Aorta (tissue), 5 donors: ENCODE measurements at places on chromosomes 5 and 9. TPM values are rescaled to one million over a fixed set of nuclear protein-coding genes. Genes with fewer than 3 reads are reported as not detected.

DNA sequence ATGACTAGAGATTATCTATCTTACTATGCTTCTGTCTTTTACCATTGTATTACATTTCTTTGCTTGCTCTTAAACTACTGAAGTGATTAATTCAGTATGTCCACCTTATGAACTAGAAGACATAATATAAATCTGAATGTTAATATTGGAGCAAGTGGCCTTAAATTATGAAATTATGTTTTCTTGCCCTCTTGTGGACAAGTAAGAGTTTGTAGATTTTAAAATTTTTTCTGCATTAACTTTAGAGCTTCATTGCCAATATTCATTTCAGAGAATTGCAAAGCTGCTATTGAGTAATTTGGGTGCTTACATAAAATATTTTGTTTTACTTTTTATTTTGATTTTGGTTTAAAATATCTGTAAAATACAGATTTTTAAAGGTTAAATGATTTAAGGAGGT, 55.3 kb downstream of the RANBP17 start:
- no peak overlapping the region for H3K27ac ChIP-seq
- H3K4me1 ChIP-seq, result no peaks in the 10 kb centered on the region
- H3K4me3 ChIP-seq, result no peak overlapping the region
- no peak for DNase-seq
- no peaks in the 10 kb centered on the region for H3K36me3 ChIP-seq
- no peaks in the 10 kb centered on the region for H3K27me3 ChIP-seq

DNA sequence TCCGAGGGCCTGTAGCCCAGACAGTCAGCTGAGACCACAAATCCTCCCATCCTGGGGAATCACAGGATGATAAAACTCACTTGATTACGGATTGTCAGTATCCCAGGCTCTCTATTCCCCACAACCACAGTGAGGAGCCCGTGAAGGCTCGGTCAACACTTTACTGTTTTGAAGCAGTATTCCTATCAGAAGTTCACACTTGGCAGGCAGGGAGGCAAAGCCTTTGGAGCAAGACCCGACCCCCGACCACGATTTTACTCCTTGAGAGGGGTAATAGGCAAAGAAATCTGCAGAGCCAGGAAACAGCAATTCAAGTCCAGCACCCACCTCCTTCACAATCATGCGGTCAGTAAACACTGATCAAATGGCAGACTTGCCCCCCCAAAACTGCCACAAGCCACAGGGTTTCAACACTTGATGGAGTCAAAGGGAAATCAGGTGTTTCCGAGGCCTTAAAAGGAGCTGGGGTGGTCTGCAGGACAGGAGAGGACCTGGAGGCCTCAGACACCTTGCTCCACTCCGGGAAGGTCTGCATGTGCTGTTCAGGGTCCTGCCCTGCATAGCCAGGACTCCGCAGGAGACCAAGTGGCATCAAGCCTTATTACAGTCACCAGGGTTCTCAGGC, 25.2 kb downstream of the BICD2 start:
- H3K27ac ChIP-seq, result no peak overlapping the region
- no peaks in the 10 kb centered on the region for H3K27me3 ChIP-seq
- no peaks in the 10 kb centered on the region for H3K36me3 ChIP-seq
- H3K4me3 ChIP-seq, result no peak overlapping the region
- no peaks in the 10 kb centered on the region for H3K4me1 ChIP-seq
- no peak for DNase-seq

- H3K4me3 ChIP-seq, result no peak overlapping the region
- no peak for DNase-seq
- no peak overlapping the region for H3K27ac ChIP-seq
- no peaks in the 10 kb centered on the region for H3K36me3 ChIP-seq
- H3K27me3 ChIP-seq, result no peaks in the 10 kb centered on the region
Measured at GRCh38 chr9:16172796-16173195, 620.0 kb downstream of the CCDC171 start.

DNA sequence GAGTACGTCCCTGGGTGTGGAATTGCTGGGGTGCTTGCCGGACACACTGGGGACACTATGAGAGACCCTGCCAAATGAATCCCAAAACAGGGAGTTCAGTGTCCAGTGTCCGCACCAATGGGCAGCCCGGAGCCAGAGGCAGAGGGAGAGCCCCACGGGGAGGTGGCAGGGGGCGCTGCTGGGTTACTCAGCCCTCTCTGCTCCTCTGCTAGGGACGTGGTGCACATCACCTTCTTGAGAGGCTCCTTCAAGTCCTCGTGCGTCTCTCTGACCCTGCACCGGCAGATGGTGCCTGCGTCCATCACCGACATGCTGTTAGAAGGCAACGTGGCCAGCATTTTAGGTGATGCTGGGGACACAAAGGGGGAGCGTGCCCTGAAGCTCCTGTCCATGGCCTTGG, 20.8 kb downstream of the STKLD1 start:
- H3K36me3 ChIP-seq, result no peaks in the 10 kb centered on the region
- no peak for DNase-seq
- H3K27ac ChIP-seq, result no peak overlapping the region
- H3K4me1 ChIP-seq, result no peaks in the 10 kb centered on the region
- no peak overlapping the region for H3K4me3 ChIP-seq

DNA sequence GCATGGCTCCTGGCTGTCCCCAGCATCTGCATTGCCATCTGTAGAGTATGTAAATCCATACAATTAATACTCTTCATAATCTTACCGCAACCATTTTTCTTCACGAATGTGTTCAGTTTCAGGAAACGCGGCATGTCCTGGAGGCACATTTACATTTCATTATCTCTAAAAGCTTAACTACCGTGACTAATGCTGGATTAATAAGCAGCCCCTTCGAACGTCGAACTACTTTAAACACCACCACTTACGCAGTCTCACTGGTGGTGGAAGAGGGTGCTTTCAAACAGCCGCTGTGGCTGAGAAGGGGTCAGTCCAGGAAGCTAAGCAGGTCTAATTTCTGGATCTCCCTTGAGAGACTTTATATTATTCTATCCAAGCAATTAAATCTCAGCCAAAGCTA, 85.6 kb downstream of the C5orf15 start:
- no peaks in the 10 kb centered on the region for H3K4me1 ChIP-seq
- H3K36me3 ChIP-seq, result no peaks in the 10 kb centered on the region
- H3K4me3 ChIP-seq, result no peak overlapping the region
- H3K27me3 ChIP-seq, result no peaks in the 10 kb centered on the region
- peak; percentile 10 for DNase-seq
- H3K27ac ChIP-seq, result no peak overlapping the region

DNA sequence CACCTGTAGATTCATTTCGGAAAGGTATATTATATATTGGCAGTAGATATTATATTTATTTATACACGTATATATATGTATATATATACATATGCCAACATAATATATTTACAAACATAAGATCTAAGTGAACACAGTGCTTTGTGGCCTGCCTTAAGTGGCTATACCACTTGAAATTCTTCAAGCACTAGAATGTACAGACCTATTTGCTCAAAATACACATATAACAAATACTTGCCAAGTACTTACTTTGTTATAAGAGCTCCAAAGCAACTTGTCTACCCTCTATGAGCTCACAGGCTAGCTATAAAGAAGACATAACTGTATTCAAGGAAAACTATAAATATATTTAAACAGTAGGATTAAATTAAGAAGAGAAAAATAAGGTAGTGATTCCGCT, 33.6 kb upstream of the SLC36A1 start:
- H3K36me3 ChIP-seq, result no peaks in the 10 kb centered on the region
- no peak for DNase-seq
- H3K27ac ChIP-seq, result no peak overlapping the region
- H3K4me3 ChIP-seq, result no peak overlapping the region
- H3K4me1 ChIP-seq, result no peaks in the 10 kb centered on the region

- no peak overlapping the region for H3K27ac ChIP-seq
- H3K36me3 ChIP-seq, result no peaks in the 10 kb centered on the region
- no peaks in the 10 kb centered on the region for H3K4me1 ChIP-seq
- H3K27me3 ChIP-seq, result no peaks in the 10 kb centered on the region
Measured at GRCh38 chr9:129654554-129655040, 10.8 kb upstream of the PRRX2 start.

GRCh38 chr5:9519537-9519936, 26.3 kb downstream of the SEMA5A start:
- H3K4me1 ChIP-seq, result no peaks in the 10 kb centered on the region
- no peaks in the 10 kb centered on the region for H3K27me3 ChIP-seq
- no peaks in the 10 kb centered on the region for H3K36me3 ChIP-seq
- no peak for DNase-seq
- no peak overlapping the region for H3K4me3 ChIP-seq

DNA sequence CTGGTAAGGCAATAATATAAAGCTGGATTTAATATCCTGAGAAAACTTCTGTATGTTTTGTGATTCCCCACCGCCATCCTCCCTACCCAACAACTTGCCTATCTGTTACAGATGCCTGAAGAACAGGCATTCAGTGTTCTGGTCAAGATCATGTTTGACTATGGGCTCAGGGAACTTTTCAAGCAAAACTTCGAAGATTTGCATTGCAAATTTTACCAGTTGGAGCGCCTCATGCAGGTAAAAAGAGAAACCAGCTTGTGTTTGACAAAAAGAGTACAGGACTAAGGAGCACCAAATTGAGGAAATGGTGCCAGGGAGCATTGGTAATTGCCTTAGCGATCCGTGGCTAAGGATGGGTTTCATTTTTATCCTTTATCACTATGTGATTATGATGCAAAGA, 40.0 kb downstream of the GPR21 start:
- no peak for DNase-seq
- H3K4me3 ChIP-seq, result no peak overlapping the region
- peaks cover 4% of the 10 kb centered on the region for H3K36me3 ChIP-seq
- H3K27me3 ChIP-seq, result no peaks in the 10 kb centered on the region

- H3K27ac ChIP-seq, result no peak overlapping the region
- no peaks in the 10 kb centered on the region for H3K27me3 ChIP-seq
- DNase-seq, result no peak
- H3K4me1 ChIP-seq, result no peaks in the 10 kb centered on the region
- no peak overlapping the region for H3K4me3 ChIP-seq
Measured at GRCh38 chr5:40429258-40430100, 250.2 kb upstream of the PTGER4 start.

GRCh38 chr9:75358846-75359245, 270.5 kb downstream of the OSTF1 start:
- no peaks in the 10 kb centered on the region for H3K27me3 ChIP-seq
- H3K36me3 ChIP-seq, result no peaks in the 10 kb centered on the region
- H3K27ac ChIP-seq, result no peak overlapping the region

GRCh38 chr9:2158111-2158610, 143.0 kb downstream of the SMARCA2 start:
- no peaks in the 10 kb centered on the region for H3K4me1 ChIP-seq
- peak overlapping the region; percentile 96 for H3K4me3 ChIP-seq
- H3K27ac ChIP-seq, result peak overlapping the region; percentile 52
- no peaks in the 10 kb centered on the region for H3K36me3 ChIP-seq

GRCh38 chr5:55626790-55627189, 85.3 kb downstream of the SLC38A9 start:
- no peaks in the 10 kb centered on the region for H3K27me3 ChIP-seq
- H3K4me3 ChIP-seq, result no peak overlapping the region
- H3K27ac ChIP-seq, result no peak overlapping the region

- no peak overlapping the region for H3K4me3 ChIP-seq
- no peak overlapping the region for H3K27ac ChIP-seq
- no peaks in the 10 kb centered on the region for H3K27me3 ChIP-seq
- no peak for DNase-seq
Measured at GRCh38 chr9:116320290-116320689, 166.7 kb downstream of the PAPPA start.

- H3K27me3 ChIP-seq, result no peaks in the 10 kb centered on the region
- H3K4me1 ChIP-seq, result peaks cover 3% of the 10 kb centered on the region
- no peak overlapping the region for H3K27ac ChIP-seq
- no peak for DNase-seq
- H3K36me3 ChIP-seq, result no peaks in the 10 kb centered on the region
Measured at GRCh38 chr9:115593587-115594091, 475.7 kb upstream of the TNC start.

- H3K36me3 ChIP-seq, result no peaks in the 10 kb centered on the region
- no peak overlapping the region for H3K4me3 ChIP-seq
- no peaks in the 10 kb centered on the region for H3K4me1 ChIP-seq
- DNase-seq, result no peak
Measured at GRCh38 chr9:109463924-109464625, 34.0 kb downstream of the PTPN3 start.

- no peak overlapping the region for H3K27ac ChIP-seq
- no peaks in the 10 kb centered on the region for H3K27me3 ChIP-seq
- no peak overlapping the region for H3K4me3 ChIP-seq
- no peak for DNase-seq
Measured at GRCh38 chr5:110203661-110204060, 513.9 kb downstream of the MAN2A1 start.

DNA sequence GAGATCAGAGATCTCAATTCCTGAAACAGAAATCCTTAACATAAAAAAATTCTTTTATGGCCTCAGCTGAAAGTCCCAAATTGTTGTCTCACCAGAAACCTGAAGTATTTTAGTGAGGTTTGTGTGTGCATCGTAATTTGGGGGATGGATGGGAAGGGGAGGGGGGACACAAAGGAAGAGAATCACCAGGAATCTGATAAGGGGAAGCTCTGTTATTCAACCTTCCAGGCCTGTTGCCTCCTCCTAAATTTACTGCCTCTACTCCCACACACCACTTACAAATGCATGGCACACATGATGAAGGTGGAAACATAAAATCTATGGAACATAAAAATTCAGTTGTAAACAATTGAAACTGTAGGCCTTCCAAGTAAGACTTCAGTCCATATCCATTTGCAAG, 97.7 kb downstream of the NPR3 start:
- DNase-seq, result no peak
- H3K27ac ChIP-seq, result no peak overlapping the region
- no peaks in the 10 kb centered on the region for H3K36me3 ChIP-seq

- H3K36me3 ChIP-seq, result no peaks in the 10 kb centered on the region
- DNase-seq, result no peak
- H3K27ac ChIP-seq, result no peak overlapping the region
- no peak overlapping the region for H3K4me3 ChIP-seq
Measured at GRCh38 chr5:7586480-7586879, 190.5 kb downstream of the ADCY2 start.

S1PR3 gene
- 139 TPM for total RNA-seq

PPP2R2B gene
- total RNA-seq, result 27.3 TPM

INSL6 gene
- total RNA-seq, result not detected

SPAAR gene
- total RNA-seq, result 4.0 TPM

FAM153A gene
- total RNA-seq, result 1.0 TPM

HSPA5 gene
- 195 TPM for total RNA-seq

ROR2 gene
- 5.8 TPM for total RNA-seq

PCDHGB4 gene
- total RNA-seq, result 7.3 TPM

PCDHGA6 gene
- total RNA-seq, result 12.0 TPM

EPB41L4A gene
- total RNA-seq, result 39.3 TPM

CMYA5 gene
- total RNA-seq, result 1.0 TPM

FIBCD1 gene
- not detected for total RNA-seq

PANK3 gene
- total RNA-seq, result 42.0 TPM
